ENCODE measurements at places on chromosomes 12 and 14.

- DNase-seq, result no peak
Measured at GRCh38 chr12:3097186-3097804, 20.1 kb downstream of the TSPAN9 start.

DNA sequence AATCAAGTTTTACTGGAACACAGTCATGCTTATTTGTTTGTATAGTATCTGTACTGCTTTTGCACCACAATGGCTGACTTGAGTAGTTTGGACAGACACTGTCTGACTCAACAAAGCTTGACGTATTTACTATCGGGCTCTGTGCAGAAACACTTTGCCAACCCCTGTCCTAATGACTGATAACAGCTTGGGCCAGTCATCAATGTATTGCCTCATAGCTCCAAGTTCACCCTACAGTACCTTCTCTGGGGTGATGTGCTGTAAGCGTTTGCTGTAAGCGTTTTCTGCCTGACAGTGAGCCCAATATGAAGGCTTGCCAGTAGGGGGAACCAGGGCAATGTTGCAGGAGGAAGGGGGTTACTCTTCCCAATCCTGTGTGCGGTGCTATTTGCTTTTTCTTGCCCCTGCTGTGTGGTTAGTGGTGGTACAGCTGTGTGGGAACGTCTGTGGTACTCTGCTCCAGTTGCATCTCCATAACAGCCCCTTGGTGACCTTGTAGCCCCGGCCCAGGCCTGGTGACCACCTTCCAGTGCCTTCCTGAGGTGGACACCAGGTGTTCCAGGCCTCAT is 5.4 kb upstream of the CCDC177 start:
- no peak for DNase-seq

GRCh38 chr12:131171029-131171428 is 217.3 kb downstream of the ADGRD1 start:
- DNase-seq, result no peak

DNA sequence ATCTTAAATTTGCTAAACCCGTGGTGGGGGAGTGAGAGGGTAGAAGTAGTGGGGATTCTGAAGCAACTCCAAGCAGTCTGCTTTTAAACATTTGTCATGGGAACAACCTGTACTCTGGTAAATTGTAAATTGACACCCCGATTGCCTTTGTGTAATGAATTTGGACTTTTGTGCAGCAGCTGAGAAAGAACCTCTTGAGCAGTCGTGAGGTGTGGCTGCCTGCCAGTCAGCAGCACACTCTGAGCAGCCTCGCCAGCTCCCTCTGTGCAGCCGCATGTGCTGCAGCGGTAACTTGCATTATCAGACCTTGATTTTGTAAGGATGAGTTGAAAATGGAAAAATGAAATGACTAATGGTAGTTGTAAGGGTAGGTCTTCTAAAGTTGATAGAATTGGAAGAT is 74.3 kb downstream of the SUSD6 start:
- no peak for DNase-seq

- DNase-seq, result no peak
Measured at GRCh38 chr14:98208211-98208611, 1063.8 kb downstream of the BCL11B start.

DNA sequence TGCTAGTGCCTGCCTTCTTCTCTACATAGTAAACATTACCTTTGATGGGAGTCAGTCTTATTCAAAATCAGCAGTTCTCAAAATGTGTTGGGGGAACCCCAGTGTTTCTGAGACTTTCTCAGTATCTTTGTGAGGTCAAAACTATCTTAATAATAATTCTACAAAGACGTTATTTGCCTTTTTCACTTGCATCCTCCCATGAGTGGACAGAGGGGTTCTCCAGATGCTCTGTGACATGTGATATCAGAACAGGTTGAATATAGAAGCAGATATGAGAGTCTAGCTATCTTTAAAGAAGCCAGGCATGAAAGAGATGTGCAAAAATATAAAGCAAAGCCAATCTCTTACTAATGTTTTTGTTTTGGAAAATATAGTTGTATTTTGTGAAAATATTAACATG is 144.7 kb downstream of the KTN1 start:
- no peak for DNase-seq

- no peak for DNase-seq
Measured at GRCh38 chr14:93688239-93688666, 100.0 kb downstream of the PRIMA1 start.

GRCh38 chr14:100407376-100408102 is 84.4 kb downstream of the SLC25A47 start:
- DNase-seq, result no peak

- DNase-seq, result peak; percentile 60
Measured at GRCh38 chr12:53251477-53252348, 16.4 kb upstream of the ESPL1 start.

DNA sequence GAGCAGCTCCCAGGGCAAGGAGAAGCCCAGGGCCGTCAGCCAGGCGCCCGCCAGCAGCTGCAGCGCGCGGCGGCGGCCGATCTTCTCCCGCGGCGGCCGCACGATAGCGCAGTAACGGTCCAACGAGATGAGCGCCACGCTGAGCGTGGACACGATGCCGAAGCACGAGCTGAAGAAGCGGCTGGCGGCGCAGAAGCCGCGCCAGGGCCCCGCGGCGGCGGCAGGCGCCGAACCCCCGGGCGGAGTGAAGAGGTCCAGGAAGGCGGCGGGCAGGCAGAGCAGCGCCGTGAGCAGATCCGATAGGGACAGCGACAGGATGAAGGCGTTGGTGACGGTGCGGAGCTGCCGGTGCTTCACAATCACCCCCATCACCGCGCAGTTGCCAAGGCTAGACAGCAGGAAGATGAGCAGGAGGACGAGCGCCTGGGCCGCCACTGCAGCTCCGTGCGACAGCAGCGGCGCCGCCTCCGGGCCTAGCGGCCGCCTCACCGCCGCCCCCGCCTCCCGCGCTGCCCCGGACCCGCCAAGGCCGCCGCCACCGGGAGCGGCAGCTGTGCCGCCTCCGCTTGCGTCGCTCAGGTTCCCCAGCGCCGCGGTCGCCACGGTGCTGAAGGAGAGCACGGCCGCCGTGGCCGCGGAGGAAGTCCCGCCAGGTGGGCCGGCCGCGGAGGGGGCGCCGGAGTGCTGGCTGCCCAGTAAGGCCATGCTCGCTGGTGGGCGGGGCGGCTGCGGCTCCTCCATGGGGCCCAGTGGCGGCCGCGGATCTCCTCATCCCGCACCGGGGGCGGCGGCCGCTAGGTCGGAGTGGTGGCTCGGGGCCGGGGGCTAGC is 479 bp downstream of the GPR135 start:
- DNase-seq, result peak; percentile 36

- DNase-seq, result no peak
Measured at GRCh38 chr14:20382526-20382925, 30.8 kb downstream of the TEP1 start.

DNA sequence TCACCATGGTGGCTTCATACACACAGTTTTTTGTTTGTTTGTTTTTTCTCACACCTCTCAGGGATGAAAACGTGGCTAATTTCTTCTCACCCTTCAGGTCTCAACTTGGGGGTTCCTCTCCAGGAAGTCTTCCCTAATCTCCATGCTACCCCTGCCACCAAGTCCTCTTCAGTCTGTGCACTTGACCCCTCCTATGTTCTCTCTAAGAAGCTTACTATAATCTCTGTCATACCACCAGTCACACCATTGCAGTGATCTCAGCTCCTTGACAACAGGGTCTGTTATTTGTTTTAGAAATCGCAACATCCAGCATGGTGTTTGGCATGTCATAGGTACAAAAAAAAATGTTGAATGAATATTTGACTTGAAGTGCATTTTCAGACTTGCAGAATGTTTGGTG is 83.4 kb downstream of the PRORP start:
- no peak for DNase-seq

DNA sequence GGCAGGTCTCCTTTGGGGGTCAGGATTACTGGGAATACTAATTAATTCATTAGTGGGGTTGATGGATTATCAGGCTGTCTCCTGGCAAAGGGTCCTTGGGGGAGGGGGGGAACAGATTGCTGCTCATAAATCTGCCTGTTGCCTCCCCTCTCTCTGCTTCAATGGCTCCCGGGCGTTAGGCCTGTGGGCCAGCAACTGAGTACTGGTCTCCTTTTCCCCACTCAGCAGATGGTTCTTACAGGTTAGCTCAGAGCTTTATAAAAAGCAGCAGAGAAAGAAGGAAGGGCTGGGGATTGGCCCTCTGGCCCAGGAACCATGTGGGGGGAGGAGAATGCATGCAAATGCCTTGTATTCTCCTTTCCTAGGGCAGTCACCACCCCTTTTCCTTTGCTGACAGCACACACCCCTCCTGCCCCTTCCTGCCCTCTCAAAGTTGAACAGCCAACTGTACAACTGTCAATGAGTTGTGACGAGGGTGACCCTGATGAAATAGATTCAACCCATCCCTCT is 2.3 kb upstream of the NEUROD4 start:
- DNase-seq, result no peak

- DNase-seq, result no peak
Measured at GRCh38 chr14:64826333-64826732, 53.4 kb downstream of the SPTB start.

- no peak for DNase-seq
Measured at GRCh38 chr14:51576879-51577278, 74.8 kb upstream of the FRMD6 start.

DNA sequence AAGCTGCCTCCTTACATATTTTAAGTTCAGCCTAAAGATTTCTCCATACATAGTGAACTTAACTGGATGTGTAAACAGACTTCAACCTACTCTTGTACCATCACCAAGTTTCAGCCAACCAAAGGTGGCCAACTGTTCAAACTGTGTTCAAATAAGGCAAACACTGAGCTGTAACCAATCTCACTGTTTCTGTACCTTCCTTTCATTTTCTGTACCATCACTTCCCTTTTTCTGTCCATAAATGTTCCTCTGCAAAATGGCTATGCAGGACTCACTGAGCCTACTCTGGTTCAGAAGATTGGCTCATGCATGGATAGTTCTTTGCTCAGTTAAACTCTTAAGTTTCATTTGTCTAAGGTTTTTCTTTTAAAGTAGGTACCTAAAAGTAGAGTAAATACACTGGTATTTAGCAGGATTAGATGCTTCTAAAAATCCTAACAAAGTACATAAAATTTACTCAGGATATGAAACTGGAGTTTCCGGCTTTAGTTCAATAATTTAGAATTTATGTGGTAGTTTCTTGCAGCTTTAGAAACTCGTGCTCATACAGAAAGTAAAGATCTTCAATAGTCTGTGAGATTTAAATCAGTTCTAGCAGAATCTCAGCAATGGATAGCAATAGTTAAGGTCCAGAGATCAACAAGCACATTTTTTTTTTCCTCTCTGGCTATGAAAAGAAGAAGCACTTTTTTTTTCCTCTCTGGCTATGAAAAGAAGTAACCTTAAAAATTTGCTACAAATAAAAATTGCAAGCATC is 282.0 kb upstream of the PPFIA2 start:
- no peak for DNase-seq

DNA sequence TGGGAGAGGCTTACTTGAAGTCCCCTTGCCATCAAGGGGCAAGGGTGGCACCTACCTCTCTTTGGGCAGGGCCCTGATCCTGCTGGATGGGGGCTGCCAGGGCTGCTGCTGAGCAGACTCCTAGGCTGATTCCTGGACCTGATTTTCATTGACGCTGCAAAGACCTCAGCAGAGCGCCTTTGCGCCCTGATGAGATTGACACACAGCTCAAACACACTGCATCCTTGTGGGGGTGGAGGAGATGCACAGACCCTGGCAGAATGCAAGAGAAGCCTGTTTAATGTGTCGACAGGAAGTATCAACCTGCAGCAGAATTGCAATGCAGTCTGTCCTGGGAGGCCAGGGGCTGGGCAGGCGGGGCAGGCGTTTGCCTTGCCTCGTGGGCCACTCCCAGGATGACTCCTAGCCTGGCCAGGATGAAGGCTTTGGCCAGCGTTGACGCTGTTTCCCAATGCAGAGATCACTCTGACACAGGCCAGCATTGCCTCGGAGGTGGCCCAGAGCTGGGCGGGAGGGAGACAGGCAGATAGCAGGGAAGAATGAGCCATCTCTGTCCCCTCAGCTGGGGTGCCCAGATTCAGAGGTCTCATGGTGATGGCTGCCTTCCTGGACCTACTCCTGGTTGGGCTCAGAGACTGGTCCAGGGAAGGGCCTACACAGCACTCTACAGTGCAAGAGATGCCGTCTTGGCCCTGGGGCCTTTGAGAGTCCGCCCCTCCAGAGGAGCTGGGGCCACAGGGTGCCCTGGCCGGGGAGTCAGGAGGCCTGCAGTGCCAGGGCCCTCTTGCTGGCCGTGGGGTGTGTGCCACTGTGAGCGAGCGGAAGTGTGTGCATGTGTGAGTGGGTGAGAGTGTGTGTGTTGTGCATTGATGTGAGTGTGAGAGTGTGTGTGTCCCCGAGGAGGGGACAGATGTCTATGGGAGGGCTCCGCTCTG is 108.3 kb downstream of the KIF26A start:
- DNase-seq, result no peak

GRCh38 chr12:106108185-106108835 is 30.4 kb downstream of the NUAK1 start:
- no peak for DNase-seq

GRCh38 chr12:69701826-69702225 is 2.7 kb upstream of the BEST3 start:
- DNase-seq, result no peak

DNA sequence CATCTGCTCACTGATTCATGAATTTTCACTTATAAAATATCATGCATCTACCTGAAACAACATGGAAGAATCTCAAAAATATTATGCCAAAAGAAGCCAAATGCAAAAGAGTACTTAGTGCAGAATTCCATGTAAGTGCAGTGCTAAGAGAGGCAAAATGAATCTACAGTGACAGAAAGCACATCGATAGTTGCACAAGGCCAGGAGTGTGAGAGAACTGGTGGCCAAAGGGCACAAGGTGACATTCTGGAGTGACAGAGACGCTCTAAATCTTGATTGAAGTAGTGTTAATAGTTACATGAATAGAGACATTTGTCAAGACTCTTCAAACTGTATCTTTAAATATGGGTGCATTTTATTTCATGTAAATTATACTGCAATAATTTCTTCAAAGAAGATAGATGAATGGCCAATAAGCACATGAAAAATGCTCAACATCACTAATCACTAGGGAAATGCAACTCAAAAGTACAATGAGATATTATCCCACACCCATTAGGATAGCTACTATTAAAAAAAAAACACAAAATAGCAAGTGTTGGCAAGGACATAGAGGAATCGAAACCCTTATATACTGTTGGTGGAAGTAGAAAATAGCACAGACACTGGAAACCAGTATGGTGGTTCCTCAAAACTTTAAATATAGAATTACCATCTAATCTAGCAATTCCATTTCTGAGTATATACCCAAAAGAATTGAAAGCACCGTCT is 71.7 kb upstream of the KICS2 start:
- DNase-seq, result no peak

DNA sequence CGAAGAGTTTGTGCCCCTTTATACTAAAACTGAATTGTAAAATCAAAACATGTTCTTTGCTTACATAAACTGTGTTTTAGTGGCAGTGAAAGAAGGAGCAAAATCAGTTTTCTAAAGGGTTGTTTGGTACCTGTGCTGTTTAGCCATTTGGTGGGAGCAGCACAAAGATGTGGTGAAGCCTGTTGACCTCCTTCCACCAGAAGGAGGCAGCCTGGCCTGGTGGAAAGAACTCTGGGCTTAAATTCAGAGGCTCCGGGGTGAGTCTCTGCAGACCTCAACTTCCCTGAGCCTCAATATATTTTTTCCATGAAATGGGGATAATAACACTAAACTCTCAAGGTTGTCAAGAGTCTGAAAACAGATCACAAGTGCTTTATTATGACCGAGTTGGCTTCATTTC is 502.5 kb downstream of the VRK1 start:
- DNase-seq, result no peak

All from stimulated activated CD4-positive, alpha-beta T cell treated with anti-CD3 and anti-CD28 coated beads, Interleukin-1b, Interleukin-23, amount 100 ng/mL, for 24 hours (primary cell).